Activated CD8-positive, alpha-beta memory T cell treated with anti-CD3 and anti-CD28 coated beads, Interleukin-2, amount 50 U/mL, for 4 hours (primary cell): ENCODE measurements at places on chromosomes 3 and 15.
A peak's percentile ranks its signal among the peaks of the same experiment; 100 is the strongest.

DNA sequence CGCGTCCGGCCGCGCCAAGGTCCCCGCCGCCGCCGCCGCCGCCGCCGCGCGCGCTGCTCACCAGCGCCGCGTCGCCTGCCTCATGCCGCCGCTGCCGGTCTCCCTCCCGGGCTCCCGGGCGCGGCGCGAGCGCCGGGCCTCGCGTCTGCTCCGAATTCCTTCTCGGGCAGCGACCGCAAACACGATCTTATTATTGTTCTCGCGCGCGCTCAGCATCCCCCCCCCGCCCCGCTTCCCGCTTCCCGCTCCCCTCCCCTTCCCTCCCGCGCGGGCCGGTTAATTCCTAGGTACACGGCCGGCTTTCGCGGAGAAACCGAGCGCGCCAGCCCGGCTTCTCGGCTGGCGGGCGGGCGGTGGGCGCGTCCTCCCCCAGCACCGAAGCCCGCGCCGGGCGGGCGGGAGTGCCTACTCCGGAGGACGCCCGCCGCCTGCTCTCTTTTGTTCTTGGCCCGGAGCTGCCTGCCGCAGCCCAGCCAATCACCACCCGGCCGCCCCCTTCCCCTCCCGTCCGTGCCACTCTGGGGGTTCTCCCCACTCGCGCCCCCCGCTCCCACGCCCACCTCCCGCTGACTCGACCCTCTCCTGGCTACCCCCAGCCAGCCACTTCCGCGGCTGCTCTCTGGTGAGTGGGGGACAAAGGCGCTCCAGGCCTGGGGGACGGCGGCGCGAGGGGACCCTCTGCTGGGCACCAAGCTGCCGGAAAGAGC, at the start of gene HDGFL3:
HDGFL3 (minus strand) TSS at position 164 of the 707 bp plus-strand sequence. CDS start 409 bp downstream, outside the sequence.
- peak; percentile 24 for DNase-seq

GRCh38 chr15:79370716-79371115, 59.8 kb downstream of the TMED3 start:
- no peak for DNase-seq

GRCh38 chr15:98635848-98636247, 12.5 kb upstream of the IGF1R start:
- no peak for DNase-seq

GRCh38 chr3:146540236-146540635, 4.2 kb downstream of the PLSCR1 start:
- DNase-seq: no peak

DNA sequence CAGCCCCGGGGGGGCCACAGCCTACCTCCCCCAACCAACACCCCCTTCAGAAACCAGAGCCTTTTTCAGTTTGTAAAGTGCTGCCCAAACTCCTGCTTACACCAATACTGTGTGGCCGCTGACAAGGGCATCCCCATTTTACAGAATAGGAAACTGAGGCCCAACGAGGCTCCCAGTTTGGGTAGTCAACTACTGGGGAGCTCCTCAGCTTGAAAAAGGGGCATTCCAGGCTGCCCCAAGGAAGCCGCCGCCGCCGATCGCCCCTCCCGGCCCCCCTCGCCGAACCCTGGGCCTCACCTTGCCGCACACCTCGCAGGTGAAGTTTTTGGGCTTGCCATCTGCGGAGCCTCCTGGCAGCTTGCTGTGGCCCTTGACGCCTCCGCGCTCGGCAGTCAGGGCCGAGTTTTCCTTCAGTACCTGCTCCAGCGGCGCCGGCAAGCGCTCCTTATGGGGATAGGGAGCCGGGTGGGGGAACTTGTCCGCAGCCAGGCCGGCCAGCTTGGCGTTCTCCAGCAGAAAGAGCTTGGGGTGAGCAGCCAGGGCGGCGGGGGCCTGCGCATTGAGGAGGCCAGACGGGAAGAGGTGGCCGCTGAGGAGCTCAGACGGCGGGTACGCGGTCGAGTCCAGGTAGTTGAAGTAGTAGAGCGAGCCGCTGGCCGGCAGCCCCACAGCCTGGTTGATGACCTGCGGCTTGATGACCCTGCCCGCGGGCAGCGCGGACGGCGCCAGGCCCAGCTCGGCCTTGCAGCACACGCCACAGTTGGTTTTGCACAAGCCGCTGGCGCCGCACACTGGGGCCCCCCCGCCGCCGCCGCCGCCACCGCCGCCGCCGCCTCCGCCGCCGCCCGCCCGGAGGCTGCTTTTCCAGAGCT, 1.4 kb downstream of the FEZF2 start:
- DNase-seq: no peak

DNA sequence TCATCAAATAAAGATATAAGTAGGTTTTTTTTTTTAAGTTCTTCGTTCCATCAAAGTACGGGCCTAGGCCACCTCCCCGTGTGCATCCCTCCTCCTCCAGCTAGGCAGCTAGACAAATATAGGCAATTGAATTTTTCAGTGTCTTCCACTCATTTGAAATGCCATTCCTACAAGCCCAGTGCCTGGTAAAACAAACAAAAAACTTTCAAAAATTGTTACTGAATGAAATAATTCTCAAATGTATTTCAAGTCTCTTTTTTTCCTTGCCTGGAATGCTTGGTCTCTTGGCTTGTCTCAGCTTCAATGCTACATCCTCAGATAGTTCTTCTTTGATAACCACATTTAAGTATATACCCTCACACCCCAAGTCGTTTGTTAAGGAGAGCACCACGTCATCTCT, 3.8 kb downstream of the EIF2AK4 start:
- no peak for DNase-seq

DNA sequence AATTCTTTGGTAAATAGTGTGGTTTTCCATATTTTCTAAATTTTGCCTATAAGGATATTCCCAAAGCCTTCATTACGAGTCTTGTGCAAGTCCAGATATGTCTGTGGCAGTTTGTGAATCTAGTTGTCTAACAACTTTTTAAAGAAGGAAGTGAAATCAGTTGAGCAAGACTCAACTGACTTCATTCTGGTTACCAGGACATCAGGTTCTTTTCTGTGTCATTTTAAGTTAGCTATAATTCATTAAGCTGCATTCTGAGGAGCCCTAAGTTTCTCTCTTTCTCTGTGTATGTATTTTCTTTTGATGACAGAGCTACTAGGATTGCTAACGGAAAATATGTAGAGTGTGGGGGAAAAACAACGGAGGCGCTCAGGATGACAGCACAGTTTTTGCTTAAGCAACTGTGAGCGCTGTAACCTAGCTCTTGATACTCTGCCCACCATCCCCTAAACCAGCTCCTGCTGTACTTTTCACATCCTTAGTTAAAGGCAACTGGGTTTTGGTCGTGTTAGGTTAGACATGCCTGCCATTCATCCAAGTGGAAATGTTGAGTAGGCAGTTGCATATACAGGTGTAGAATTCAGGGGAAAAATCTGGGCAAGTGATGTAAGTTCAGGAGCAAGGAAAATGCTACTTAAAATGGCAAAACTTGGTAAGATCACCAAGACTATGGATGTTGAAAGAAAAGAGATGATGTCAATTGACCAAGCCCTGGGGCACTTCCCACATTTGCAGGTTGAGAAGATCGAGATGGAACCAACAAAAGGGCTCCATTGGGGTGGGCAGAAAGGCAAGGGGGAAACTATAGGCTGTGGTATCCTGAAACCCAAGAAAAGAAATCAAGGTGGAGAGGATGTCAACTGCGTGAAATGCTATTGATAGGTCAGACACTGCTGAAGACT, 9.2 kb downstream of the MFSD1 start:
- no peak for DNase-seq

DNA sequence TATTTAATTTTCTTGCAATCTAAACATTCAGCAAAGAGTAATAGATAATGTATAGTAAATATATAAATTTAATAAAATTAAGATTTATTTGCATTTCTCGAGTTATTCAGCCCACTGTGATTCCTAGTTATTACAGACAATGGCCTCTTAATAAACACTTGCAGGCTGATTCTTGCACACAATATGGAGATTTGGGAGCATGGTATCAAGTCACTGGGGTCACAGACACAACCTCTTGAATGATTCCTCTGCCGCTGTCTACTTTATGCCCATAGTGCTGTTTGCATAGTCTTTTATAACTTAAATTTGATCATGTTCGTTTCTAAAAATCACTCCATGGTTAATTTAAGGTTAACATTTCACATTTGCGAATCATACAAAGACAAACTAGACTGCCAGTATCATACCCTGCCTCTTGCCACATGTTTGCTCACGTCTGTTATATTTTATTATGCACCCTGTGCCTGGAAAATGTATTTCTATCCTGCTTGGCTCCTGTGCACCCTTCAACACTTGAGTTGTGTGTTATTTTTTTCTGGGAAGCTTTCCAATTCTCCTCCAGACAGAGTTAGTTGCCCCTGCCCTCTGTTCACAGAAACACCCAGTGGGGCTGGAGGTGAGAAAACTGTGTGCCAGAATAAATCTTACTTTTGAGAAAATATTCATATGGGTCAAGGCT, 206.3 kb upstream of the ROBO1 start:
- DNase-seq: no peak

DNA sequence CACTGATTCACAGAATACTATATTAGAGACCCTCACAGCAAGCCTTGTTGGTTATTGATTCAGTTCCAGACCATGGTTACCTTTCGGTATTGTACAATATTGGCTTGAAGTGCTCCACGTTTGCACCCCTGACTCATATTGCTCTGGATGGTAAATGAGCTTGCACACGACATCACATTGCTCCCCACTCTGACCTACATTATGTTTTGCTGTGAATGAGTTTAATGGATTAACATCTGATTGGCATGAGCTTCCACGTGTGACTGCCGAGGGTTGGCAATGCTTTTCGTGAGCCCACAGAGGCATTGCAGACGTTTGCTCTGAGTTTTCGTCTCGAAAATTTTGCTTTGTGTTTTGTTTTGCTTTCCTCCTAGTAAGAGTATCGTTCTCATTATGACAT, 225.8 kb upstream of the ICE2 start:
- no peak for DNase-seq

DNA sequence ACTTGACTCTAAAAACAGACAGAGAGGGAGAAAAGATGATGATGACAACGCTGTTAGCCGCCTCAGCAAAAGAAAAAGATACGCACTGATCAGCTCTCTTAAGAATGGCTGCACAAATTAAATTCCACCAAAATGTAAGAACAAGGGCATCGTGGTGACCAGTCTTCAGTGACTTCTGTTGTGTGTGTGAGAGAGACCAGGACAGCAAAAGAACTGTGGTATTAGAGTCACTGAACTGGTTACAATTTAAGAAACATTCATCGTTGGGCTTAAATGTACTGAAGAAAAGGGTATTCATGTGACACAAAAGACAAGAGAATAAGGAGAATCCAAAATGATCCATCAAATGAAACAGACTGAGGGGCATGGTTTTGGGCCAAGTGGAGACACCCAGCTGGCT, 86.5 kb downstream of the SUCLG2 start:
- DNase-seq: no peak

DNA sequence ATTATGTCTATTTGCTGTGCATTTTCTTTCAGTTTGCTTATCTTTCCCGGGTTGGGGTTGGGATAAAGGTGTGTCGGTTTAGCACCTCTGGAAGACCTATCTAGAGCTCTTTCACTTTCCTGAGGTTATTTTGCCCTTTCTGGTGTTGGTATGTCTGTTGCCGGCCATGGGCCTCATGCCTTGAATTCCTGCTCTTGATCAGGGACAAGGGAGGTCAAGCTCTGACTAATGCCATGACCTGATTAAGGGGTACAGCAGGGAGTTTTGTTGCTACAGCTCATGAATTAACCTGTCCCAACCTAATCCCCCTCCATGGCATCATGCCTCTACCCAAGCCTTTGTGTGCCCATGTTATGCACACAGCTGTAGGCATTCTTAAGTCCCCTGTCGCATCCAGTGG, 70.5 kb upstream of the GOLGA6B start:
- no peak for DNase-seq

GRCh38 chr3:26515351-26515750, 107.2 kb upstream of the LRRC3B start:
- DNase-seq: no peak

DNA sequence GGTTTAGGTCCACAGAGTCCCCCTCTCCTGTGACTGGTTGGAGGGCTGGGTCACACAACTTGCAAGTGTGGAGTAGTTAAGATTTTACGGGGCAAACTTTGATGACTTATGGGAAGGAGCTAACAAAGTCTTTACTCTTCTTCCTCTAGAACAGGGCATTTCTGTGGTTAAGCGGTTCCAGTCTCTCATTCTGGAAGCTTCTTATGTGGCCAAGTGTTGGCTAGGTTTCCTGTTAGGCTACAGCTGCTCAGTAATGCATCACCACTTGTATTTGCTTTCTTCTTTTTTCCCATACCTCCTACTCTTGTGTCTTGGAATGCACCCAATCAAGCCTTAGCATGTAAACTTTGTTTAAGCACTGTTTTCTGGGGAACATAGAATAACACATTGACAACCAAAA, 100.6 kb upstream of the PLAAT1 start:
- DNase-seq: no peak

GRCh38 chr3:184786280-184786941, 25.6 kb upstream of the VPS8 start:
- no peak for DNase-seq

DNA sequence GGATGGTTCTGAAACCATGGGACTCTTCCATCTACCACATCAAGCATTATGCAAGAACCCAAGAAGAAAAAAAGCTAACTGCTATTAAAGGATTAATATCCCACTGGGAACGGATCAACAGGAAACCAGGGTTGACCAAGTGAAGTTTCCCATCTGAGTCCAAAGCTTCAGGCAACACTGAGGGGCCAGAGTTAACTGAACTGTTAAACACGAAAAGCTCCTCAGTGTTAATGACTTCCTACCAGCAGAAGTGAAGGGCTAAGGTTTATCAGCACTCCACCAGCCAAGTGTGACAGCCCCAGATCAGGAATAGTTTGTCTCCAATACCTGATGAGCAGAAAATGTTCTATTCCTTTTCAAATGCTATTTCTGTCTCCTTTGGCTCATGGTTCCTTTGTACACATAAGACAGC, 36.7 kb downstream of the PTPN9 start:
- no peak for DNase-seq

DNA sequence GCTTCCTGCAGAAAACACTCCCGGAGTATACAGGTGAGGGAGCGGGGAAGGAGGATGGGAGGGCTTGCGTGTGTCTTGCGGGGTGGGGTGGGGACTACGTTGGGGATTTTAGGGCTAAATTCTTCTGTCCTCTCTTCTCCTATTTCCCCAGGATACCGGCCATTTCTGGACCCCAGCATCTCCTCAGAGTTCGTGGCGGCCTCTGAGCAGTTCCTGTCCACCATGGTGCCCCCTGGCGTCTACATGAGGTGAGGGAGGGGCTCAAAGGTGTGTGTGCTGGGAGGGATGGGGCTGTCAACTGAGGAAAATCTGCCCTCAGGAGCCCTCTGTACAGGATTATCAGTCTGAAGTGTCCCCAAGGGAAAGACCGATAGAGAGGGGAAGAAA, 6.6 kb downstream of the DUOX1 start:
- DNase-seq: no peak

GRCh38 chr3:116000311-116000710, 377.0 kb downstream of the GAP43 start:
- no peak for DNase-seq
